ENCODE measurements at places on chromosomes 5 and 9.
A peak's percentile ranks its signal among the peaks of the same experiment; 100 is the strongest.

DNA sequence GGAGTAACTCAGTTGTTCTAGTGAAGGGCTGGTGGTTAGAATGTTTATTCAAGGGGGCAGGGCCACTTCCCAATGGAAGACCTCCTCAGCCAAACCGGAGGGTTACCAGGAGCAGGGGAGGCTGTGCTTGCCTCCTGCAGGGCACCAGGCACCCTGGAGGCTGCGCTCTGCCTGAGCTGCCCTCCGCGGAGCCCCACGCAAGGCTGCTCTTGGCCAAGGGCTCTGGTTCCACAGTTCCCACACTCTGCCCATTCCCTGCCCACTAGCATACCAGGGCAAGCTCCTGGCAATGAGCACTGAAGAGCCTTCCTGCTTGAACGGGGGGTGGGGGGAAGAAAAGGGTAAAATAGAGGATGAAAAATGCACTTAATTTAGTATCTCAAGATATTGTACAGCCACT is 35.5 kb upstream of the PTCH1 start:
- DNase-seq = no peak

- peak; percentile 20 for DNase-seq
Measured at GRCh38 chr9:104279535-104280177, 185.5 kb downstream of the SMC2 start.

DNA sequence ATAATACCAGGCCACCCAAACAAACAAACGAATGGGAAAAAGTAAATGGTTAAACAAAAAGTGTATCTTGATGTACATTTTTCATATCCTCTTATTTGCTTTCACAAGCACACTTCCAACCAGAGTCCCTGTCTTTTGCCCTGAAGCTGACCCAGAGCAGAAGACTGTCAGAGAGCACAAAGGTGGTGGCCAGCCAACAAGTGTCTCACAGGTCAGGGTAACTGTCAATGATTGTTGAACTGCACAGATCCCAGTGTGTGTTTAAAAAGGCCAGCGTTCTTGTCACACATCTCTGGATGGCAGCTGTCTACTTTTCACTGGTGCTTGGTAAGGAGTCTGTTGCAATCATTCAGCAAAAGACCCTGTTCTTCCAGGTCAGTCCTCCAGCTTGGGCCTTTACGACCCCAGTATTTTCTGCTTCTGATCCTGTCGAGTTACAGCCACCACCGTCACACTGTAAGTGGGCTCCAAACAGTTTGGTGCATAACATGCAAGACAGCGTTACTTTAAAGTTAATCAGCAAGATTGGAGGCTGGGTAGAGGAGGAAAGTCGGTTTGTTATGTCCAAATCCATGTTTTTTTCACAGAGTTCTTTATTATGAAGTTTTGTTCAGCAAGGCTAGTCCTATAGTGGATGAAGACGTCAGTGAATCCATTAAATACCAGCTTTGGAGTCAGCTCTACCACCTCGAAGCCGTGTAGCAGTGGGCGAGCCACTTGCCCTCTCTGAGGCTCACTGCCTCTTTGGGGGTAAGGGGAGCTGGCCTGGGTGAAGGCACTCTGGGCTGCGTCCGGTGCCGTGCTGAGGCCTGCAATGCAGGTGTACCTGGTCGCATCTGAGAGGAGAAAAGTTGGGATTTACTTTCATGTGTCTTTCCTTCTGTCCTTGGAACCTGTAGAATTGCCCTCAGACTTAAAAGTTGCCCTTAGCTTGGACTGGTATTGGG is 265.7 kb downstream of the AOPEP start:
- DNase-seq = no peak

DNA sequence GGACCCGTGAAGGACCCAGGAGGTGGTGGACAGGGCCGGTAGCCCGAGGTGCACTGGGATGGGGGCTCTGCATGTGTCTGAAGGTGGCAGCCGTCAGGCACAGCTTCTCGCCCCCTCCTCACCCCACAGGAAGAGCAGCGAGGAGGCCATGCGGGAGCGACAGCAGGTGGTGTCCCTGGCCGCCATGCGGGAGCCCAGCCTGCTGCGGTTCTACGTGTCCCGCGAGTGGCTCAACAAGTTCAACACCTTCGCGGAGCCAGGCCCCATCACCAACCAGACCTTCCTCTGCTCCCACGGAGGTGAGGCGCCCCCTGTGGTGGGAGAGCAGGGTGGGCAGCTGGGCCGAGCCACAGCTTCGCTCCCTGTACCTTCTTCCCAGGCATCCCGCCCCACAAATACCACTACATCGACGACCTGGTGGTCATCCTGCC is 39.9 kb downstream of the USP20 start:
- no peak for DNase-seq

- DNase-seq = no peak
Measured at GRCh38 chr9:6239694-6240093, 24.1 kb downstream of the IL33 start.

- DNase-seq = no peak
Measured at GRCh38 chr9:131701789-131702337, 38.0 kb downstream of the RAPGEF1 start.

GRCh38 chr5:103973669-103974068 is 411.1 kb upstream of the NUDT12 start:
- DNase-seq = no peak

DNA sequence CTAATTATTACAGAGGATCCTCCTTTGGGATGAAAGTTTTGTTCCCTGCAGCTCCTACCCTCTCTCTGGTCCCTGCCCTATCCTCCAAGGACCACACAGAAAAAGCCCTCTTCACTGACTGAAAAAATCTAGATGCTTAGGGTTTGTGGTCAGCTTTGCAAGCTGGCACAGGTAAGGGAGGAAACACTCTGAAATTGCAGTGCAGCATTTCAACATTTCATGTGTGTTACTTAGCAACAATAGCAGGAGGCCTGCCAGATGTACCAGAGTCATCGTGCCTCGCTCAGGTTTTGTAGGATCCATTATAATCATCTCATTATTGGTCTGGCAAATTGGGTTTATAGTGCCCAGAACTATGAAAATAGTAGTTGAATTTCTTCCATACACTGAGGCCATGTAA is 109.5 kb downstream of the PALM2AKAP2 start:
- DNase-seq = no peak

DNA sequence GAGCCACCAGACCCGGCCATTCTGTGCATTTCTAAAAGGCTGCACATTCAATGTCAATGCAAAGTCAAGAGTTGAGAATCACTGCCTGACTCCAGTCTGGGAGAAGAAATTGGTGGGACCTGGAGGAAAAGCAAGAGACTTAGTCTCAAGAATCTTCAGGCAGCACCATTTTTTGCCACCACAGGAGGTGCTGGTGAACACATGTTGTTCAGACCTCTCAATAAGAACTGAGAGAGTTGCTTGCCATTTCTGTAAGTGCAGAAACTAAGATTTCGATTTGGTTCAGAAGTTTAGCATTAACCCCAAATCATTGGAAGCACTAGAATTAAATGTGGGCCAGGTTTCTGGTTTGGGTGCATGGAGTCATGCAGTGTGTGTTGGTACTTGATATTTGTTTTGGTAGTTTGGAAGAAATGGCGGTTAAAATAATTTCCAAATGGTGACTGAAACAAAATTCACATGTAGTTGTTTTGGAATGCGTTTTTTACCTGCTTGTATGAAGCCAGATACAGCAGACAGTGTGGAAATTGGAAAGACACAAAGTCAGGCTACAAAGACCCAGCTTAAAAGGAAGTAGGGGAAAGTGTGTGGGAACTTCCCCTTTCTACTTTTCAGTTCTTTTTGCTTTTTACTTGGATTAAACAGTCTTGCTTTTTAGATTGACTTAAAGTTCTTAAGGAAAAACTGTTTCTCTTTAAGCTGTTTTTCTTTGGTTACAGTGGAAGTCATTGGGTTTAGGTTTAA is 20.4 kb downstream of the PDE8B start:
- no peak for DNase-seq

DNA sequence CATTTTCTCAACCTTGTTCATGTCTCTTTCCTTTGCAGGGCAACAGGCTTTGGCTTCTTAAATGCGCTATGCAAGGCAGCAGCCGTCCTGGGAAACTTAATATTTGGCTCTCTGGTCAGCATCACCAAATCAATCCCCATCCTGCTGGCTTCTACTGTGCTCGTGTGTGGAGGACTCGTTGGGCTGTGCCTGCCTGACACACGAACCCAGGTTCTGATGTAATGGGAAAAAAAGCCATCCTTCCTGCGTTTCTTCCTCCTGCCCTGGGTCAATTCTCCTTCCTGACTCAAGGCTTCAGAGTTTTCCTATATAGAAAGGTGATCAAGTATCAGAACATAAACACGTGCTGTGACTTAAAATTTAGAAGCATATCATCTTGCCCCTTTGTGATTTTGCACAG is 77.8 kb upstream of the IQGAP2 start:
- DNase-seq = no peak

GRCh38 chr5:109354761-109355160 is 55.0 kb downstream of the PJA2 start:
- no peak for DNase-seq

GRCh38 chr5:107671742-107672210 is 1.0 kb upstream of the EFNA5 start:
- no peak for DNase-seq

DNA sequence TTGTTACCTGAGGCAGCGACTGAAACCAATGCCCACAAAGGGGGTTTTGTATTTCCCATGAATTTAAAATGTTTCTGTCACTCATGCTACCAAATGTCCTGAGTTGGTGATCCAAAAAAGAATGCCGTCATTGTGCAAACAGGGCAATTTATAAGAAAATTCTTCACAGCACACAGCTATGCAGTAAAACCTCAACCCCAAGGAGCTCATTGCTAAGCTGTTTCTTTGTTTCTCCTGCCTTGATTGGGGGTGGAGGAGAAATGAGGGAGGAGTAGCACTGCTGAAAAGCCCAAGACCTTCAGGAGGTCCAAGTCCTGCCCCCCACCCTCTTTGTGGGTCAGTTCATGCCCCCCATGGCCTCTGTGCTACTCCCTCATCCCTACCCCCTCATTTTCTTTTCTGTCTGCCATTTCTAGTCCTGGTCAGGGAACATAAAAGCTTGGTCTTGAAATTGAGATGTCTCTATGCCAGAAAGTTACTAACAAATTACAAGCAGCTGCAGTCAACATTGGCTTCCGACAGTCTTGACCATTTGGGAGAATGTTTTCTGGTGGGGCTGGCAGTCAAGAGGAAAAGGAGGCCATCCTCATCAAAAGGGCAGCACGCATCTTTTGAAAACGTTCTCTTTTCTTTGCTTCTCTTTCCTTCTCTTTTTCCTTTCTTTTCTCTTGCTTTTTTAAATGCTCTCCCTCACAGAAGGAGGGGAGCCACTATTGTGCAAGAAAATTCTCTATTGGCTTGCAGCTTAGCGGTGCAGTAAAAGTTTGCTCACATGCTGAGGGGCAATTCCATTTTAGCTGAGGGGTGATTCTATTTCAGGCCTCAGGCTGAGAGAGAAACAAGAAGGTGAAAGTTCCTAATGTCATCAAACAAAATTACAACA is 133.3 kb downstream of the GCNT1 start:
- DNase-seq = peak; percentile 10

- no peak for DNase-seq
Measured at GRCh38 chr5:143916451-143916850, 104.5 kb downstream of the HMHB1 start.

DNA sequence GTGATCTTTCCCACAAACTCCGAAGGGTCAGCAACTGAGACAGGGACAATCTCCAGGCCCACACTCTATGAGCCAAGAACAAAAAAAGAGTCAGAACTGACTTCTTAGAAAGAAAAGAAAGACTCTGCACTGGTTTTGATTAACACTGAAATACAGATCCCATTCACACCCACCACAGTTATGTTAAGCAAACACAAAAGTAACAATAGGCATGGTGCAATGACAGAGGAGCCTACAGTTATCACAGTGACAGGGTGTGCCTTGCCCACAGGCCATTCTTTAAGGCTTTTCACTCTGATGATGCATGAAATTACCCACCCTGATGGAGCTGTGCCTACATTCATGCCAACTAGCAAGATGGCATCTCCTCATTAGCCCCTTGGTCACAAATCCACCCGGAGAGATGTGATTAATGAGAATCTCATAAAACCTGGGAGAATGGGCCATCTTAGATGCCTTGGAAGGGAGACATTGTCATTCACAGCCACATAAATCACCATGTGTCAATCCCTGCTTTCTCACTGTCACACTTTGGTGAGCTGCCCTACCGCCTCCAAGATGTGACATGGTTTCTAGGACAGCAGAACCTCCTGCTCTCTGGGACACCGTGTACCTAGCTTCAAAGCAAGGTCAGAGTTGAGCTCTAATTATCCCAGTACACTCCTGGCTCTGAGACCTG is 27.6 kb upstream of the FSTL4 start:
- no peak for DNase-seq

- DNase-seq = peak; percentile 61
Measured at GRCh38 chr9:70635790-70636189, 221.3 kb upstream of the KLF9 start.

GRCh38 chr9:129401623-129402370 is 219.1 kb downstream of the C9orf50 start:
- no peak for DNase-seq

GRCh38 chr9:108885643-108886348 is 23.7 kb downstream of the ACTL7A start:
- no peak for DNase-seq

DNA sequence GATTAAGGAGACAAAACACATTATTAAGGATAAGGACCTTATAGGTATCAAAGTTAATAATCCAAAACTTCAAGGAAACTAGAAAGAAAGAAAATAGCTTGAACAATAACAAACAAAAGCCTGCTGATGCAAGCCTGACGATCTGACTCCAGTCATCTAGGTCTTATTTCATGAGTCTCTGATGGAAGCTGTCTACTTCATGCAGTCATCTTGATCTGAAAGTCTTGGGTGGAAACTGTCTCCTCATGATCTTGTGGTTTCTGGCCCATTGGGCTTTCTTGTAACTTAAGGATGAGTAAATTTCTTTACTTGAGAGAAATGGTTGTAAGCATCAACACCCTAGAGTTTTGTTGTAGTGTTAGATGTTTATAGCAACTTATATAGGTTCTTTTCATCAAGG is 20.6 kb upstream of the PSIP1 start:
- no peak for DNase-seq

- DNase-seq = no peak
Measured at GRCh38 chr9:87594194-87594593, 96.5 kb downstream of the DAPK1 start.

DNA sequence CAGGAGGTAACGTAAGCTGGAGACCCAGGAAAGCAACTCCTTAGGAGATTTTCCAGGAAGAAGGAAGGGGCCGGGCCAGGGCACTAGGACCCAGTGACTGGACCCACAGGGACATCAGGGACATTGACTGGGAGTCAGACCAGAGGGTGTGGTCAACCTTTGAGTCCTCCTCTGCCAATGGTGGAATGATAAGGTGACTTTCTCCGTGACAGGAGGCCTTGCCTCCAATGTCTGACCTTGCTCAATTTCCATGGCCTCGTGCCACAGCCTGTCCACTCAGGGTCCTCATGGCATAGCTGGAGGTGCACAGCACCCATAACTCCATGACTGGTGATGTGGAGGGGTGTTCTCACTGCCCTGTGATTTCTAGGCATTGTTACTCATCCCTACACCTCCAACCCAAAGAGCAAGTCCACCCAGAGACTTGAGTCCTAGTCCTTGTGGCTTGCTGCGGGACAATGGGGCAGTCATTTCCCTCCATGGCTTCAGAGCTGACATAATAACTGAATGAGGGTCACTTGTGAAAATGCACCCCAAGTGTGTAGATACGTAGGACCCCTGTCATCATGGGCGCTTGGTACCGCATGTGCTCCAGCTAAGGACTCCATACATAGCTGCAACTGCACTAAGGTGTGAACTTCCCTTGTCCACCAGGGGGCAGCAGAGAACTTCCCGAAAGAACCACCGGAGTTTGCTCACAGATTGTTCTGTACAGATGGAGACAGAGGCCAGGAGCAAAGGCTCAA is 4.1 kb upstream of the AMBP start:
- DNase-seq = peak; percentile 79
